ENCODE measurements at places on chromosomes 1 and 21. TPM values are rescaled to one million over a fixed set of nuclear protein-coding genes. Genes with fewer than 3 reads are reported as not detected.

- no peaks in the 10 kb centered on the region for H3K27me3 ChIP-seq
- DNase-seq = no peak
- no peak overlapping the region for H3K27ac ChIP-seq
- no peak overlapping the region for H3K4me3 ChIP-seq
- H3K36me3 ChIP-seq = no peaks in the 10 kb centered on the region
Observed at GRCh38 chr1:94778808-94779207, 41.3 kb upstream of the SLC44A3 start.

Gene MPZ
- total RNA-seq = 2.6 TPM

- no peak overlapping the region for H3K27ac ChIP-seq
- H3K4me1 ChIP-seq = no peaks in the 10 kb centered on the region
- no peak for DNase-seq
- H3K27me3 ChIP-seq = no peaks in the 10 kb centered on the region
- no peaks in the 10 kb centered on the region for H3K36me3 ChIP-seq
Observed at GRCh38 chr1:17933971-17934370, 173.6 kb upstream of the IGSF21 start.

Gene KRTAP13-2
- total RNA-seq = not detected

Gene PRKAA2
- total RNA-seq = 101 TPM

Gene C4BPA
- total RNA-seq = 0.15 TPM

Gene CTTNBP2NL
- 8.0 TPM for total RNA-seq

DNA sequence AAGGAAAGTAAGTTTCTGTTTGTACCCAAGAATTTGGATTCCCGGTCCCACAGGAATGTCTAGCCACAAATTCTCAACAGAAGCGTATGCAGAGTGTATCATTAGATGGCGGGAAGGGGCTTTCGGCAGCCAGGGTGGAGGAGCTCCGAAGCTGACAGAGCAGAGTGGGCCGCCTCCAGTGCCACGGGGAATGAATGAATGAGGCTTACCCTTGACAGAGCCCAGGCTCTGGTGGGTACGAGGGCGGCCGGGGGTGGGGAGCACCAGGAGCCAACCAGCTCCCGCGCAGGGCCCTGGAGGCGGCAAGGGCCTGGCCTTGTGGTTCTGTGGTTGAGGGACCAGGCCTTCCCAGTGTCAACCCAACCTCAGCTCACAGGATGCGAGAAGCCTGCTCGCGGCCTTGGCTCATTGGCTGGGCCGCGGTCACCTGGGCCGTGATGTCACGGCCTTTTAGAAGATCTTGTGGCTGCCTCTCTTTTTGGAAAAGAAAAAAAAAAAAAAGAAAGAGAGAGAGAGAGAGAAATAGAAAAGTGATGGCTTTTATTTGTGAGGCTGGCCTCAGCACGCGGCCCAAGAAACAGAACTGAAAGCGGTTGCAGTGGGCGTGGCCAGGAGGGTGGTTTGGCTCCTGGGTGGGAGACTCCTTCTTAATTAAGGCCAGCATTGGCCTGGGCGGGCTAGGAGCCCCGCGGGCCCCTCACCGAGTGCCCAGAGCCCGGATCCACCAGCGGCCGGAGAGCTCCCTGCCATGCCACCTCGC is 34.9 kb upstream of the RUNX3 start:
- no peaks in the 10 kb centered on the region for H3K27me3 ChIP-seq
- H3K36me3 ChIP-seq = no peaks in the 10 kb centered on the region
- no peak overlapping the region for H3K27ac ChIP-seq
- DNase-seq = peak; percentile 34
- H3K4me1 ChIP-seq = no peaks in the 10 kb centered on the region
- no peak overlapping the region for H3K4me3 ChIP-seq

Gene SLC1A7
- total RNA-seq = 1.2 TPM
